Nephron progenitor cell (in vitro differentiated cells): ENCODE measurements at places on chromosomes 13 and 19.

- DNase-seq: no peak
Observed at GRCh38 chr13:28707629-28708427, 10.9 kb downstream of the SLC46A3 start.

GRCh38 chr13:80547885-80548825 is 207.2 kb upstream of the SPRY2 start:
- no peak for DNase-seq

DNA sequence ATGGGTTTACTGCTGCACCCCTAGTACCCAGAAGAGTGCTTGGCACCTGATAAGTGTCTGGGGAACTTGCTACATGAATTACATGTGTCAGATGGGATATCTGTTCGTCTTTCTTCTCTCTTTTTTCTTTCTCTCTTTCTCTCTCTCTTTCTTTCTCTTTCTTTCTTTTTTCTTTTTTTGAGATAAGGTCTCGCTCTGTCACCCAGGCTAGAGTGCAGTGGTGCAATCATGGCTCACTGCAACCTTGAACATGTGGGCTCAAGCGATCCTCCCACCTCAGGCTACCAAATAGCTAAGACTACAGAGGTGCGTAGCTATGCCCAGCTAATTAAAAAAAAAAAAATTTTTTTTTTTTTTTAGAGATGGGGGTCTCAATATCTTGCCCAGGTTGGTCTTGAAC is 6.1 kb downstream of the CADM4 start:
- no peak for DNase-seq

GRCh38 chr13:52782471-52783448 is 43.1 kb upstream of the CNMD start:
- no peak for DNase-seq

DNA sequence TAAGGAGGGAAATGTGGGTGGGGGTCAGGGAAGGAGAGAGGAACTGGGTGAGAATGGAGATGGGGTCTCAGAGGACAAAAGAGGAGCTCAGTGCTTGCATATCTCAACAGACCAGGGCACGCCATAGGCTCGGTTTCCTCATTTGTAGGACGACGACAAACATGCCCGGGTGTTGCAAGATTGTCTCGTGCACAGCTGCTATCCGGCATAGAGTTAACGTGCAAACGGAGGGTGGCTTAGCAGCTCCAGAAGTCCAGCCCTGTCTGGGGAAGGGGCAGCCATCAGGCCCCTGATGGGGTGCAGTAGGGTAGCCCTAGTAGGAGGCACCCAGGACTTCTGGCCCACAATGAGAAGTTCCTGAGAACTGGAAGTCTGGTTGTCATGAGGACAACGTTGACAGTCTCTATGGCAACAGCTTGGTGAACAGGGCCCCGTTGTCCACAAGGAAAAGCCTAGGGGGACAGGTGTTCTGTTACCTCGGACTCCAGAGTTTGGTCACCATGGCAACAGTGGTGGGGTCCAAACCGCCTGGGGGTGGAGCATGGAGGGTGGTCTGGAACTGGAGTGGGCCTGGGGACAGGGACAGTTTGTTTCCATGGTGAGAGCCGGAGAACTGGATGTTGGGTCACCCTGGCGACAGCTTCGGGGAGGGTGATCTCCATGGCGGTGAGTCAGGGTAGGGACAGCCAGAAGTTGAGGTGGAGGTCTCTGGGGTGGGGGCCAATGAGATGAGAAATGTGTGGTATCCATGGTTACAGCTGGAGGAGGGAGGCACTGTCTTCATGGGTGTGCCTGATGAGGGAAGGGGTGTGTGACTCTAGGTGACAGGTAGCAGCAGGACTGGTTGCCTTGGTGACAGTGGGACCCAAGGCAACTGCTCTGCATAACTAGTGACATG is 16.8 kb downstream of the TM6SF2 start:
- DNase-seq: no peak

GRCh38 chr13:33087790-33088189 is 71.6 kb downstream of the KL start:
- DNase-seq: no peak

- no peak for DNase-seq
Observed at GRCh38 chr19:51729781-51730180, 6.0 kb upstream of the HAS1 start.

GRCh38 chr13:24784319-24784718 is 20.4 kb downstream of the RNF17 start:
- DNase-seq: no peak

DNA sequence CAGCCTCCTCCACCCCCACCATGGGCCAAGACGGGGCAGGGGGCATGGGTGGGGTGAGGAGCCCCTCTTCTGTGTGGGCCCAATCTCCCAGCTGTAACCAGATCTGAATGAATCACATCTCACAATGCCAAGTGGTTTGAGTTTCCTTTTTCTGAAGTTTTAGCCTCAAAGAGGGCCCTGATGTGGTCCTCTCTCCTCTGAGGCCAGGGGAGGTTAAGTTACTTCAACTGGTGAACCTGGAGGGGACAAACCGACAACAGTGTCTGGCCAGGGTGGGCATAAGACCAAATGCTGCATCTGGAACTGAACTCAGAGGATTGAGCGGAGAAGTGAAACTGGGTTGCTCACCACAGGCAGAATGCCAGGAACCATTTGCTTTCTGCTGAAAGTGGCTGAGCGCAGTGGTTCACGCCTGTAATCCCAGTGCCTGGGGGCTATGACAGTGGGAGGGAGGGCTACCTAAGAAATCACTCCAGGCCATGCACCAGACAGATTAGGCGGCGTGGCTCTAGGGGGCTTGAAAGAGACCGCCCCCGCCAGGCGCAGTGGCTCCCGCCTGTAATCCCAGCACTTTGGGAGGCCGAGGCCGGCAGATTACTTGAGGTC is 15.4 kb upstream of the IRGC start:
- no peak for DNase-seq

GRCh38 chr13:94968040-94968756 is 255.9 kb upstream of the SOX21 start:
- peak; percentile 71 for DNase-seq

GRCh38 chr13:36973621-36974295 is 25.4 kb downstream of the ALG5 start:
- DNase-seq: no peak

DNA sequence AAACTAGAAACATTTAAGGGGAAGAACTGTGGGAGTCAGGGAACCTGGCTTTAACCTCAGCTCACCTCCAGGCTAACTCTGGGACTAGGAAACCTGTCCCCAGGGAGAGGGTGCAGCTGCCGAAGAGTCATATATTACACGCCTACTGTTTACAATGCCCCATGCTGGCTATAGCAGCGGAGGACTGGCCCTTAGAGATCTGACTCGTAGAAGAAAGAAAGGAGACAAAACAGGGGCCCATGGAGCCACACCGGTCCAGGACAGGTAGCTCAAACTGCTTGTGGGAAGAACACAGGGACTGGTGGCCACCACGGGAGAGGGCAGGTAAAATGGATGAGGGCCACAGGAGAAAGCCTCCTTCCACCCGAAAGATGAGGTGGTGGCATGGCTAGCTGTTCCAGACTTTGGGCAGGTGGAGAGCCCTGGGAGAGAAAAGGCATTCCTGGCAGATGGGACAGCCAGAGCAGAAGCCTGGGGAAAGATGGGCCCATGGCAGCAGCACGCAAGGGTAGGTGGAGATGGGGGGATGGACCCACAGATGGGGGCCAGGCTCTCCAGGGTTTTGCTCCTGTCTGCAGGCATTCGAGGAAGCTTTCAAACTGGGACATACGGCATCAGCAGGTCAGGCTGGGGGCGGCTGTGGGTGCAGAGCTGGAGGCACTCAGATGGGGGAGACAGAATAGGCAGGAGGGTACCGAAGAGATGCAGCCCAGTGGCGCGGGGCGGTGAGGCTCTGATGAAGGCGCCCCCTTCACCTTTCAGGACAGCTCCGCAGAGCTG is 69.5 kb downstream of the LATS2 start:
- DNase-seq: no peak

- no peak for DNase-seq
Observed at GRCh38 chr19:8686549-8686948, 12.0 kb downstream of the ACTL9 start.

GRCh38 chr13:81142306-81142999 is 801.5 kb upstream of the SPRY2 start:
- no peak for DNase-seq

DNA sequence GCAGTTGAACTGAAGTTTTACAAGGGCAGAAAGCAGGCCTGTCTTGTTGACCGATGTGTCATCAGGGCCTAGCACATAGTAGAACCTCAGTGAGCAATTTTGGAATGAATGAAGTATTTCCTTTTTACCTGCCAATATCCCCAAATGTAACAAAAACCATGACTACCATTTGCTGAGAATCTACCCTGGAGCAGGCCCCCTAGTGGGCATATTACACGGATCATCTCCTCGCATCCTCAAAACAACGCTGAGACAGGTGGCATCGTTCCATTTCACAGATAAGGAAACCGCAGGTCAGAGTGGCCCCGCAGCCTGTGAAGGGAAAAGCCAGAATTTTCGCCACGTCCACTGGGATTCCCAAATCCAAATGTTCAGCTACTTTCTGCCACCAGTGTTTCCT is 77.9 kb downstream of the CACNA1A start:
- peak; percentile 21 for DNase-seq

DNA sequence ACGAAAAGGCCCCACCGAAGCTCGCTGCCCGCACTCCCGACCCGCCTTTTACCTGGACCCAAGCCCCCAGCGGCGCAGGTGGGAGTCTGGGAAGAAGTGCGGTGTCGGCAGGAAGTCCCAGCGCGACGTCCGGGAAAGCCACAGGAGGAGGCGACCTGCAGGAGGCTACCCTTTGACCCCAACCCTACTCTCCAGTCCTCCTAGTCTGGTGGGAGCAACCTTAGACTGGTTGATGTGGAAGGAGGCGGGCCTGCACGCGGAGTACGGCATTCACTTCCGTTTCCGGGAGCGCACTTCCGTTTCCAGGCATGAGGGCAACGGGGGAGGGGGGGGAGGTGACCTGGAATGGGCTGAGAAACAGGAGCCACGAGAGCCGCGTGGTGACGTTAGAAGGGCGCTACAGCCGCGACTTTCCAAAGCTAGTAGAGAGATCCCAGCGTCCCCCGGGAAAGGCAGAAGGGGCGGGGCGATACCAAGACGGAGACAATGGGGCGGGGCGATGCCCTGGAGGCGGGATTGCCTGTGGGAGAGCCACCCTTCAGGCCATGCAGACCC is 28.5 kb downstream of the ZNF266 start:
- DNase-seq: no peak

DNA sequence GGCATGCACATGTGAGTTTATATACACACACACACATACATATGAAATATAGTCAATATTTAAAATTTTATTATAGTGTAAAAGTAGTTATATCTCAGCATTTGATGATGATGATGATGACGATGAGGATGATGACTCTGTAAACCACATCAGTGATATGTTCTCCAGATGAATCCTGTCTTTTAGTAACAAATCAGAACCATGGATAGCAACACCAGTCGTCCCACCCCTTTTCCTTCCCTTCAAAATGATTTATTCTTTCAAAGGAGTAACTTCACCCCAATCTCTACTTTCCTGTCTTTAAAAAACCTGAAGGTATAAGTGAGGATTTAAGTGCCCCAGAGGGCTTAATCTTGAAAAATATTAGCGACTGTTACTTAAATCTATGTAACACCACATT is 74.1 kb downstream of the DCLK1 start:
- DNase-seq: peak; percentile 8

GRCh38 chr13:40205771-40206240 is 460.6 kb downstream of the FOXO1 start:
- no peak for DNase-seq

GRCh38 chr13:21898945-21899344 is 228.1 kb downstream of the FGF9 start:
- DNase-seq: no peak

DNA sequence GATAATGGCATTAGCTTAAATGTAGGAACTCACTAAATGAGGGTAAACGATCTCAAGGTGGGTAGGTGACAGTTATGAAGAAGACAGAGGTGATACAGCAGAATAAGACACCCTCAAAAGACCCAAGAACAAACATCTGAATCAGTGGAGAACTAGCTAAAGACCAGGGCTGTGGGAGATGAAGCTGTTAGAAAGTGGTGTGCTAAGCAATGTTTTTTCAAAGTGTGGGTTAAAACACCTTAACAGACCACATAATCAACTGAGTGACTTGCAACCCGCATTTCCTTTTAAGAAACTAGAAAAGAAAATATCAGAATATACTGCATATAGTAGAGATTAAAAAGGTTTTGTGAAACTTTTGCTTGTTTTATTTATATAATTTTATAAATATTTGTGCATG is 70.0 kb downstream of the ZDHHC20 start:
- no peak for DNase-seq

- DNase-seq: no peak
Observed at GRCh38 chr19:38698225-38699026, 45.8 kb downstream of the CAPN12 start.

DNA sequence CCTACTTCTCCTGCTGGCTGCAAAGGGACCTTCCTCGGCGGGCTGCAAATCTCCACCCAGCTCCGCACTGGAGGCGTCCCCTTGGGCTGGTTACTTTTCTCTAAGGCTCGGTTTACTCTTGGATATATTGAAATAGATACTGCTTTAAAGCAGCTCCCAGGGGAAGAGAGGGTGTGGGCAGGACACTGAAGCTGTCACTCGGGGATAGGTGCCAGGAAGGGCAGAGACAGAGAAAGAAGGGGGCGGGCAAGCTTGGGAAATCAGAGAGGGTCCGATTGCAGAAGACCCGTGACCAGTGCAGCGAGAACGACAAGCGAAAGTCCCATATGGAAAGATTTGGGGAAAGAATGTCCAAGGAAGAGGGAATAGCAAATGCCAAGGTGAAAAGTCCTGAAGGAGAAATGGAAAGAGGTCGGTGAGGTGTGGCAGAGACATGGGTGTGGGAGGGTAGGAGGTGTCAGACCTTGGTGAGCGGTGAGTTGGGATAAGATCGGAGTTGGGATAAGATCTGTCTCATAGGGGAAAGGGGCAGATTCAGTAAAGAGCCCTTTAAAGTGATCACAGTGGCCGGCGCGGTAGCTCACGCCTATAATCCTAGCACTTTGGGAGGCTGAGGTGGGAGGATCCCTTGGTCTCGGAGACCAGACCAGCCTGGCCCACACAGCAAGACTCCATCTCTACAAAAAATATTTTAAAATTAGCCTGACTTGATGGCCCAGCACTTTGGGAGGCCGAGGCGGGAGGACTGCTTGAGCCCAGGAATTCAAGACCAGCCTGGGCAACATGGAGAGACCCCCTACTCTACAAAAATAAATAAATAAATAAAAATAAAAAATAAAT is 618 bp downstream of the THSD8 start:
- no peak for DNase-seq

GRCh38 chr13:109281017-109281902 is 505.1 kb downstream of the IRS2 start:
- no peak for DNase-seq

DNA sequence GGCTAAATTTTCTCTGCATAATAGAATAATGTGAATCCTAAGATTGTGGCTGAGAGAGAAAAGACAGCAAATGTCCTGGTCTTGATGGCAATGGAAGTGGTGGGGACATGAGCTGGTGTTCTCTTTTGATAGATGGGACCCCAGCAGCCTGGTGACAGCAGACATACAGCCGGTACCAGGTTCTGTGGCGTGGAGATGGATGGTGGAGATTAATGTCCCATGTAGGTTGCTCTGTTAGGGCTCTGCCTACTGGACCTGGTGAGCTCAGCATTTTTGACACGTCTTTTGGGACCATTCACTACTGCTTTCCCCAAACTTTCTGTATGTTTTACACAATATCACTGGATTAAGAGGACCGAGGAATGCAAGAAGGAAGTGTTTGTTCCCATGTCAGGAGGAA is 8.2 kb upstream of the SIGLEC14 start:
- no peak for DNase-seq

GRCh38 chr13:58004751-58005150 is 373.2 kb downstream of the PCDH17 start:
- DNase-seq: no peak
